ENCODE measurements at places on chromosomes 2 and 18. TPM values are rescaled to one million over a fixed set of nuclear protein-coding genes. Genes with fewer than 3 reads are reported as not detected.

DES gene
- total RNA-seq = 35.8 TPM

PREPL gene
- 68.2 TPM for total RNA-seq

LOXHD1 gene
- total RNA-seq = under 0.01 TPM

DNA sequence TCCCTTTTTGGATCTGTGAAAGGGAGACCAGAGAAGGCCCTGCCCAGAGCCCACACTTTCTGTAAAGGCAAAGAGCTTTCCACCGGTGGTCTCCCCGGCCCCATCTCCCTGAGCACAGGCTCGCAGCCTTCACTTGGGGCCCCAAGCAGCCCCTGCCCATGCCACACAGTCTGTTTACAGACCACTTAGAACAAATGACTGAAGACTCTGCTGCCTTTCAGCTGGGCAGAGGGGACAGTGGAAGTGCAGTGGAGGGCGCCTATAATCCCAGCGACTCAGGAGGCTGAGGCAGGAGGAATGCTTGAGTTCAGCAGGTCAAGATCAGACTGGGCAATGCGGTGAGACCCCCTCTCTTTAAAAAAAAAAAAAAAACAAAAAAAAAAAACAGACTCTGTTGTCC lies 28.9 kb downstream of the SERTAD2 start:
- no peak for DNase-seq

DNA sequence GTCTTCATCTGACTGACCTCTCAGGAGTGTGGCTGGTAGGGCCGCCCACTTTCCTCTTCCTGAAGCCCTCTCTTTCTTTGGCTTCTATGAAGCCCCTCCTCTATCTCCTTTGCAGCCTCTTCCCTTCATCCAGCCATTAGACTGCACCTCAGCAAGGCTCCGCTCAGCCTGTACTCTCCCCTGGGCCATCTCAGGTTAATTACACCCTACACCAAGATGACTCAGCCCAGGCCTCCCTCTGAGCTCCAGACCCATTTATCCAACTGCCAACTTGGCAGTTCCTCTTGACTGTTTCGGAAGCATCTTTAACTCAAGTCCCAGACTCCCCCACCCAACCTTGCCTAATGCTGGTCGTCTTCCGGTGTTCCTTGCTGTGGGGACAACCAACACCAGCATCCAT lies 5.8 kb upstream of the WNT6 start:
- DNase-seq = peak; percentile 31

DNA sequence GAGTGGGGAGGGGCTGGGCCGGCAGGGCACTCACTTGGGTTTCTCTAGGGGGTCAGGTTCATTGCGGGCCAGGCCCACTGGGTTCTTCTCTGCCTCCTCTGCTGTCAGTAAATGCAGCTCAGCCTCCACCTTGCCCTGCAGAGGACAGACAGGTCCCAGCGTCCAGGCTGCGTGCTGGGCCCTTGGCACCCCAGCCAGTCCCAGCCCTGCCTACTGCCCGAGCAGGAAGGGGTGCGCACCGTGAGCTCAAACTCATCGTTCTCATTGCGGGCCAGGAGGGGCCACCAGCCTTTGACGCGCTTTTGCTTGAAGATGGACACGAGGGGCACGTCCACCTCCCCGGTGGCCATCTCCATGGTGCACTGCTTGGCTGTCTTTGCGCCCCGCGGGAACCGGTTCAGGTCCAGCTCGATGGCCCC lies 17.3 kb downstream of the OTOF start:
- no peak for DNase-seq

FHOD3 gene
- 5.2 TPM for total RNA-seq

DNA sequence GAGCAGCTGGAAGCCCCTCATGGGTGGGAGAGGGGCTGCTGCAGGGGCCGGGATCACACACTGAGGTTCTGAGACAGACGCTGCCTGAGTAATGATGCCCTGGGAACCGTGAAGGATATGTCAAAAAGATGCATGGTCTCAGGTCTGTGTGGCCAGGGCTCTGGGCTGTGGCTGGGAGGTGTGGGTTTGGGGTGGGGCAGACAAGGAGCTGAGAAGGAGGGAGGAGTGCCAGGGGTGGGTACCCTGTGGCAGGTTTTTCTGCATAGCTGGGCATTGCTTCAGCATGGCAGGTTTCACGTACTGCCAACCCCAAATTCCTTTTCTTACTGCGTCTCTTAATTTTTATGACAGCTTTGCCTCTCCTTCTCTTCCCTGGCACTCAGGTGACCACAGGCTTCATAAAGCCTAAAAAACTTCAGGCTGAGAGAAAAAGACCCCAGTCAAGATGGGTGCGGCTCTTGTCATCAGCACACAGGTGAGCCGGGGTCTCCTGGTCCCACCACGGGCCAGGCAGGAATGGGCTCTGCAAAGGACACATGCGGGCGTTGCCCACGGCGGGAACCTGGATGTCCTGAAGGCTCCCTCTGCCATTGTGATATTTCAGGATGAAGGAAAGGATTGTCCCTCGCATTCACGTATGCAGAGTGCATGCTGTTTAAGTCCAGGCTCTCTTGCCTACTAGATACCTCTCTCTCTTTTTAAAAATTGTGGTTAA lies 18.0 kb downstream of the MALL start:
- no peak for DNase-seq

DNA sequence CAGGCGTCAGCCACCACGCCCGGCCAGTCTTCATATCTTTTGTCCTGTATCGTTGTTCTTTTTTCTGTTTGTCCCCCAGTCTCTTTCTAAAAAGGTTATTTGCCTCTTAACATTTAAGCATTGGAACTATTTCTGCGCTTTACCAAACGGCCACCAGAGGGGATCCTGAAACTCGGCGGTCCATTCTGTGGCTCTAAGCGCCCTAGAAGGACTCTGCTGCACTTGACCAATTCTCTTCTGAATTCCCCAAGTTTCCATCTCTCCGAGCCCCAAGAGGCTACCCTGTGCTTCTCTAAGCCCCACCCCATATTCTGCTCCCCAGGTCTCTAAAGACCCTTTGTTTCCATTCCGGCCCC lies 33.1 kb upstream of the REG3G start:
- no peak for DNase-seq

- DNase-seq = no peak
Observed at GRCh38 chr18:49098386-49098785, 147.6 kb upstream of the SMAD7 start.

DNA sequence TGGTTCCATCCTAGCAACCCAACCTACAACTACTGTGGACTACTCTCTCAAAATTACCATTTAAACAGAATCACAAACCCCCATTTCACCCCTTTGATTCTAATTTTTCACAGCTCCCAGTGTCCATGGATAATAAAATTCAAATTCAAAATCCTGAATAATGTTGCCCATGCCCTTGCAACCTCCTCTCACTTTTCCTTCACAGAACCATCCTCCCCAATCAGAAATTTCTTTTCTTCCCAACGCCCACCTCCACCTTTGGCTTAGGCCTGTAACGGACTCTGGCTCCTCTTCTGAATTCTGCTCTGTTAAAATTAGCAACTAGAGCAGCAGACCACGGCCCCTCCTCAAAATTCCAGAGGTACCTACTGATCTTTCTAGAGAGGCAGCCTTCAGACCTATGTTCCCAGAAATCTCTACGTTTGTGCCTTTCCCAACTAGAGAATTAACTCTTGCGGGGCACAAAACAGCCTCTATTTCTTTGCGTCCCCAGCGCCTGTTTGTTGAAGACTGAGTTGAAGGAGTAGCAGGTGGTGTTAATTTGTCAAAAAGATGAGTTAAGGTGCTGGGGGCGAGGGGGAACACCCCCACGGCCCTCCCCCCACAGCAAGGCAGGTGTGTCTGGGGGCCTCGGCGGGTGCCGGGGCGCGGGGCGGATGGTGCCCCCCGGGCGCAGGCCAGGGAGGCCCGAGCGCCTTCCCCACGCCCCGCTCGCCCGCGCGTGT lies 428 bp upstream of the MAP3K20 start:
- no peak for DNase-seq

- peak; percentile 7 for DNase-seq
Observed at GRCh38 chr2:227696990-227697679, 20.7 kb downstream of the SLC19A3 start.

LONRF2 gene
- total RNA-seq = 1.3 TPM

- DNase-seq = no peak
Observed at GRCh38 chr2:95026471-95027368, 1.2 kb downstream of the MAL start.

ALLC gene
- not detected for total RNA-seq

DNA sequence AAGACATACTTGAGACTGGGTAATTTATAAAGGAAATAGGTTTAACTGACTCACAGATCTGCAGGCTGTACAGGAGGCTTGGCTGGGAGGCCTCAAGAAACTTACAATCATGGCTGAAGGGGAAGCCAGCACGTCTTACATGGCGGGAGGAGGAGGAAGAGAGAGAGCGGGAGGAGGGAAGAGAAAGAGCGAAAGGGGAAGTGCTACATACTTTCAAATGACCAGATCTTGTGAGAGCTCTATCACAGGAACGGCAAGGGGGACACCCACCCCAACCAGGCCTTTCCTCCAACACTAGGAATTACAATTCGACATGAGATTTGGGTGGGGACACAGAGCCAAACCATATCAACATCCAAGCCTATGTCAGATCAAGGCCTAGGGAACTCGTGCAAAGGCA lies 24.2 kb downstream of the MYL12B start:
- DNase-seq = no peak

DCDC2C gene
- not detected for total RNA-seq

IL1RL1 gene
- 0.32 TPM for total RNA-seq

DNA sequence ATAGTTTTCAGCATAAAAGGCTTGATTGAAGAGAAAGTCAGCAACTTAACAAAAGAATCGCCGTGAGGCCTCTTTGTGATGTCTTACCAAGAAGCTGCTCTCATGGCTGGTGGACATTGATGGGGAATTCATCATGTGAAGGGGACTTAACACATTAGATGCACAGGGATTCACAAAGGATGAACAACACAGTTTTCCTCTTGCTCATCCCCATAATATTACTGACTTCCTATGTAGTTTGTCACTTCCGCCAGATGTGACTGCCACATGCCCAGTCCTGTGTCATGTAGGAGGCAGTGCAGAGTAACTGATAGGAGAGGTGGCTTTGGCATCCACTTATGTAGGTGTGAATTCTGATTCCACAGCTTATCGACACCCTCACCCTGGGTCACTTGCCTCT lies 232.6 kb upstream of the LYPD1 start:
- no peak for DNase-seq

- DNase-seq = peak; percentile 5
Observed at GRCh38 chr18:29309366-29309765, 1132.4 kb upstream of the CDH2 start.

- no peak for DNase-seq
Observed at GRCh38 chr2:99956232-99957030, 186.0 kb downstream of the AFF3 start.

GRCh38 chr2:234711308-234711707 lies 214.4 kb upstream of the ARL4C start:
- no peak for DNase-seq

DNA sequence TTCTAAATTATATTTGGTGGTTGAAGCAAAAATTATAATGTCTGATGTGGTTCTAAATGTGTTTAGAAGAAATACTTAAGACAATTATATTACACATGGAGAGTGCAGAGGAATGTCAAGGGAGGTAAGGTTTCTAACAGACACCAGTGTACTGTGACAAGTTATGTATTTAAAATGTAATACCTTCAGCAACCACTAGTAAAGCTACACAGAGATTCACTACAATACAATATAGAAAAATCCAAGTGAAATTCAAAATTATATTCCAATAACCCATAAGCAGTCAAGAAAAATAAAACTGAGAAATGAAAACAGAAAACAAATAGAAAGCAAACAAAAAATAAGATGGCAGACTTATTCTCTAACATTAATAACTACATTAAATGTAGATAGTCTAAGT lies 249.5 kb upstream of the KLHL14 start:
- DNase-seq = no peak

DNA sequence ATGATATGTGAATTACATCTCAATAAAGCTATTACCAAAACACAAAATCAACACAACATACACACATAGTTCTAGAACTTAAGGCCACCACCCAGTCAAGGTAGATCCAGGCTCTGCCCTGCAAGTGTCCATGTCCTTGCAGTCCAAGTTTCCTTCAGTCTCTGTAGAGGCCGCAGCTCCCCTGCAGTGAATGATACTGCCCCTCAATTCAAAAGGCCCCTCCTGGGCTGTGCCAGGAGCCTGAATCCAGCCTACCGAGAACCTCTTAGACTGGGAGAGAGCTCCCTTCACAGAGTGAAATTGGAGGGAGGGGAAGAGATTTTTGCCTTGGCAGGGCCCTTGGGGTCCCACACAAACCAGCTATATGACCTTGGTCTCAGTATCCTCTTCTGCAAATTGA lies 42.5 kb upstream of the ATP6V1B1 start:
- DNase-seq = no peak

DNA sequence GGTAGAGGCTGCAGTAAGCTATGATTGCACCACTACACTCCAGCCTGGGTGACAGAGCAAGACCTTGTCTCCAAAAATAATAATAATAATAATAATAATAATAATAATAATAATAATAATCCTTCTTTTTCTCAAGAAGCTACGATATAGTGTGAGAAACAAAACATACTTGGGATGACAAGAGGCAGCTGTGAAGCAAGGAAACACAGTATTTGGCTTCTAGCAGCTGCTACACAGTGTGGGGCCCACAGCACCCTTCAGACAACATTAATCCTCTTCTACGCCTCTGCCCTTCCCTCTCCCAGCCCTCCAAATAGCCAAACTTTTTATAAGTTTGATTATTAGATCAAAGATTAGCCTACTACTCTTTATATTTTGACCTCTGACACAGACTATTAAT lies 62.2 kb downstream of the MYOM1 start:
- DNase-seq = no peak

DNA sequence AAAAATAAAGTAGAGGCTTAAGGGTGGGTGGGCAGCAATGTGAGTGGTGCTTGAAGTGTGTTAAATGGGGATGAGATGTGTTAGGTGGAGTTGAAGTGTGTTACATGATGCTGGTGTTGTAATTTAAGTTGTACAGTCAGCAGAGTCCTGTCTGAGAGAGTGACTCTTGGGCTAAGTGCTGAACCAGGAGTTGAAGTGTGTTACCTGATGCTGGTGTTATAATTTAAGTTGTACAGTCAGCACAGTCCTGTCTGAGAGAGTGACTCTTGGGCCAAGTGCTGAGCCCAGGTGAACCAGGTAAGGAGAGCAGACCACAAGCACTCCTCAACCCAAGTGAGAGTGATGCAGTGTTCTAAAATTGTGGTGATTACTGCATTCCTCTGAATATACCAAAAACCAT lies 40.6 kb downstream of the LCLAT1 start:
- DNase-seq = no peak

- peak; percentile 51 for DNase-seq
Observed at GRCh38 chr2:164661349-164661748, 40.1 kb upstream of the GRB14 start.

DNA sequence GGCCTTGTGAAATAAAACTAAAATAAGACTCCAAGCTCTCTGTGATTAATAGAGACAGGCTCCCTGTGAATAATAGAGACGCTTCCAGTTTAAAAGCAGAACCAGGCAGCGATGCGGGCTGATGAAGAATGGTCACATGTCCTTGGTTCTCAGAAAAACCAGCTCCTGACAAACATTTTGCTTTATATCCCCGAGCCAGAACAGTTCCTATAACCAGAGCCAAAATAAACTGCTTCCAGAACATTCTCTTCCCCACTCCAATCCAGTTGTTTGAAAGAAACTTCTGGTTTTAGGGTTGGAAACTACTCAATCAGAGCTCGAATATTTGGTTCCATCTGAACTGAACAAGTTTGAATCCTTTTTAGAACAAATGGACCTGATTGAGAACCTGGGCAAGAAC lies 213.7 kb downstream of the TSN start:
- DNase-seq = no peak

CCL20 gene
- 0.43 TPM for total RNA-seq

GRCh38 chr2:170711774-170712652 lies 3.1 kb upstream of the SP5 start:
- DNase-seq = no peak

All from fibroblast of villous mesenchyme (primary cell).